SW 1271 (cell line): ENCODE measurements at places on chromosomes 3 and 15.

- no peak for DNase-seq
Observed at GRCh38 chr3:126485176-126485897, 9.6 kb upstream of the ZXDC start.

DNA sequence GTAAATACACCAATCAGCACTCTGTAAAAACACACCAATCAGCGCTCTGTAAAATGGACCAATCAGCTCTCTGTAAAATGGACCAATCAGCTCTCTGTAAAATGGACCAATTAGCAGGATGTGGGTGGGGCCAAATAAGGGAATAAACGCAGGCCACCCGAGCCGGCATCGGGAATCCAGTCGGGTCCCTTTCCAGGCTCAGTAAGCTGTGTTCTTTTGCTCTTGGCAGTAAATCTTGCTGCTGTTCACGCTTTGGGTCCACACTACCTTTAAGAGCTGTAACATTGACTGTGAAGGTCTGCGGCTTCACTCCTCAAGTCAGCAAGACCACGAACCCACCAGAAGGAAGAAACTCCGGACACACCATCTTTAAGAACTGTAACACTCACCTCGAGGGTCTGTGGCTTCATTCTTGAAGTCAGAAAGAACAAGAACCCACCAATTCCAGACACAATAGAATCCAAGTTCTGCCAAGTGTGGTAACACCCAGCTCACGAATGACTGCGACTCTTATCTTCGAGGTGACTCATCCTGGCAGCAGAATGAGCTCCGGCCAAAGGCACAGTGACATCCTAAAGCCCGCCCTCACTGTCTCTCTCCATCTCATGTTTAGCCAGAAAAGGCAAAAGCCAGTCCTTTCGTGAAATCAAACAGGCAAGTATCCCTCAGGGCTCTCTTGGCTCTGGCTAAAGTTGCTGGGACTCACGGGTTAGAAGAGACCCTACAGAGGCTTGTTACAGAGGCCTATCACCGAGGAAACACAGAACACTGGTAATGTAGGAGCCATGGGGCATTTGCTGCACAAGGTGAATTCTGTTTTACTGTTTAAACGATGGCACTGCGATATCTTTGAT is 155.2 kb downstream of the FAM43A start:
- DNase-seq: no peak

GRCh38 chr15:29411299-29411698 is 141.7 kb upstream of the NSMCE3 start:
- DNase-seq: no peak

DNA sequence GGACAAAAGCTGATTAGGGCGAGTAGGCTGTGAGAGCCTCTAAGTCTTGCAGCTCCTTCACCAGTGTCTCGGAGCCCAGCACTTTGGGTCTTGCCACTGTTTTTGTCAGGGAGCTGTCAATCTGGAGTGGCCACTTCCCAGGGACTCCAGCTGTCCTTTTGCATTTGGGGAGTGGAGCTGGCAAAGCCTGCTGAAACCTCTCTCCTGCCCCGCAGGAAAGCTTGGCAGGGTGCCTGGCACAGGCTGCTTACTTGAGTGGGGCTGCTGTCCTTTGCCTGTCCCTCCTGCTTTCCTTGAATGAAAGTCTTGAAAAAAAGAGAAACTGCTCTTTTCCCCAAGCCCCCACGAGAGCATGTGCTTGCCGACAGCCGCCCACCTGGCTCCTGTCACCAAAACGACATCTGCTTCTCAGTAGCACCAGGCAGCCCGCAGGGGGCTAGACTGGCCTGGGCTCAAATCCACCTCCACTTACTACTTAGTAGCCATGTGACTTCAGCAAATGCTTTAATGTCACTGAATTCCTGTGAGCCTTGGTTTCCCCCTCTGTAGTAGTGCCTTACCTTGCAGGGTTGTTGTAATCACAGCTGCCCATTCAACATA is 13.7 kb downstream of the USP13 start:
- no peak for DNase-seq

GRCh38 chr3:8755564-8756237 is 13.7 kb downstream of the OXTR start:
- no peak for DNase-seq

DNA sequence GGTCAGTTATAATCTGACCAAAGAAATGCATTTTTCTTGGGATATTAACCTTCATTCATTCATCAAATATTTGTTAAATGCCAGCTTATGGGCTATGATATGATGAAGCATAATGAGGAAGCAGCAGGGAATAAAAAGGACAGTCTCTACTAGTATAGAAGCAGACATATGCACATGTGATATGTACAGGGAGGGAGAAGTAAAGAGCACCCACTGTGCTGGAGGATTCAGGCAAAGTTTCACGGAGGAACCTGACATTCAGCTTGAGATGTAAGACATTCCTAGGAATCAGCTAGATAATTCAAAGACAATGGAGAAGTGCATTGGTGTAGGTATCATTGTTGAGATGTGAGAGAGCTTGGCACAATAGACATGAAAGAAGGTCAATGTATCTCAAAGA is 450.7 kb downstream of the LPP start:
- no peak for DNase-seq

DNA sequence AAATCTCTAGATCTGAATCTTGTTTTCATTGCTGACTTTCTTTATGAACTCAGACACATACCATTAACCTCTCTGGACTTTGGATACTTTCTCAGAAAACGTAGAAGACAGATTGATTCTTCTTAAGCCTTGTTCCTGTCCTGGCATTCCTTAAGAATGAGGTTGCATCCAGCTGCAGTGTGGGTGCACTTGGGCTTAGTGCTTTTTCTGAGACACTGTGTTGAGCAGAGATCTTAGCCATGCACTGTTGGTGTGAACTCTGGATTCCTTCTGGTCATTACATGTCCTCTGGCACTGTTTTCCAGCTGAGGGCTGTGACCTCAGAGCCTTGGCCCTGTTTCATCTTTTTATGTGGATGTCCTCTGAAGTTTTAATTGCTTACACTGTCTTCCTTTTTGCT is 428.3 kb downstream of the CNTN4 start:
- DNase-seq: no peak

- DNase-seq: peak; percentile 96
Observed at GRCh38 chr3:189324538-189325138, 152.9 kb downstream of the TPRG1 start.

DNA sequence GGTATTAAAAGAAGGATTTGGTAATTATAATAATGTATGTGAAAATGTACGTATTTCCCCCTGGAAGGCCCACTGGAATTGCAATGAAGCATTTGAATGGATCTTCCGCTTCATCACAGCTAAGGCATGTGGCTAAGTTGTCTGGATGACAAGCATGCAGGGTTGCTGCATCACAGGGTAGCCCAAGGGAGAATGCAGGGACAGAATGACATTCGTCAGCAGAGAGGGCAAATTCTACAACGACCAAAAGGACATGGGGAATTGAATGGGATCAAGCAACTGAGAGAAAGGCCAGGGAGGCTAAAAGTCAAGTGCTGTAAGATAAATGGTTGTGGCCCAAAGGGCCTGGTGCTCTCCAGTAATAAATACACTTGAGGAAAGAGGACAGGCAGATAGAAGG is 95.4 kb downstream of the ISL2 start:
- DNase-seq: no peak

DNA sequence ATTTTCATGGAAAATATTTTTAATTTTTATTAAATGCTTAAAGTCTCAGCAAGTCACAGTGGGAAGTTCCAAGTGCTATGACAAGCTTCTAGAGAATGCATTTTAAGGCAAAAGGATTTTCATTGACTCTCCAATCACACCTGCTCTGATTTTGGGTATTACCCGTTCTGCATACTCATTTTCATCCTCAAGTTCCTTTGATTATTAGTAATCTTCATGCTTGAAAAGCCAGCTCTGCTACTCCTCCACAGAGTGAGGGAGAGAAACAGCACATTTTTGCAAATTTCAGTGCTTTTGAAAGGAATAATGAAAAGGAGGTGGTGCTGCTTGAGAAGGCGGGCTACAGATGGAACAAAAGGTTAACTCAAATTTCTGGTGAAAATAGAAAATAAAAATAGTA is 450.7 kb downstream of the NSUN3 start:
- no peak for DNase-seq

DNA sequence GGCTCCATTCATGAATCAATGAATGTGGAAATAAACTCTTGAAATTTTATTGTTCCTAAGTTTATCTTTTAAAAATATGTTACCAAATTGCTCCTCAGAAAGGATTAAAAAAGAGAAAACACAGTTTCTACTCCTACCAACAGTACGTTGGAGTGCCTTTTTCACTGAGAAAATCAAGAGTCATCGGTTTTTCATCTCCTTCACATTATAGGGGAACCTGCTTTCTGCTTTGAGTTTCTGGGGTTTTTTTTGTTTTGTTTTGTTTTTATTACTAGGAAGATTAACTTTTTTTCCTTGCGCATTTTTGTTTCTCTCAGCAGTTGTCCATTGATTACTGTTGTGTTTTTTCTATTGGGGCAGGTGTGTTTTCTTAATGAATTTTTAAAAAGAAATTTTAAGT is 3.5 kb downstream of the ARL13B start:
- DNase-seq: no peak

GRCh38 chr3:152385761-152386160 is 117.0 kb downstream of the MBNL1 start:
- DNase-seq: no peak

GRCh38 chr3:35422836-35423601 is 216.3 kb upstream of the ARPP21 start:
- no peak for DNase-seq

DNA sequence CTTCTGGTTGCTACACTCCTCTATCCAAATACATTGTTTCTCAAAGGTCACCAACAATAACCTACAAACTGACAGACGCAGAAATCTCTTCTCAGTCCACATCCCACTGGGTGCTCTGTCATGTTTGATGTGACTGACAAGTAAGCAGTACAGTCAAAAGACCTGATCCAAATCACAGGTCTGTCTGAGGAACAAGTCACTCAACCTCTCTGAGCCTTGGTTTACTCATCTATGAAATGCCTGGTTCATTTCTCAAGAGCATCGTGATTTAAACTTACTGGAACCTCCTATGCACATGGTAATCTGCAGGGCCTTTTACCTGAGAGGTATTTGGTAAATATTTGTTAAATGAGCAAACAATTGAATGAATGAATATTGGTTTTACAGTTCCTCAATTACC is 5.5 kb downstream of the LRRC31 start:
- no peak for DNase-seq

DNA sequence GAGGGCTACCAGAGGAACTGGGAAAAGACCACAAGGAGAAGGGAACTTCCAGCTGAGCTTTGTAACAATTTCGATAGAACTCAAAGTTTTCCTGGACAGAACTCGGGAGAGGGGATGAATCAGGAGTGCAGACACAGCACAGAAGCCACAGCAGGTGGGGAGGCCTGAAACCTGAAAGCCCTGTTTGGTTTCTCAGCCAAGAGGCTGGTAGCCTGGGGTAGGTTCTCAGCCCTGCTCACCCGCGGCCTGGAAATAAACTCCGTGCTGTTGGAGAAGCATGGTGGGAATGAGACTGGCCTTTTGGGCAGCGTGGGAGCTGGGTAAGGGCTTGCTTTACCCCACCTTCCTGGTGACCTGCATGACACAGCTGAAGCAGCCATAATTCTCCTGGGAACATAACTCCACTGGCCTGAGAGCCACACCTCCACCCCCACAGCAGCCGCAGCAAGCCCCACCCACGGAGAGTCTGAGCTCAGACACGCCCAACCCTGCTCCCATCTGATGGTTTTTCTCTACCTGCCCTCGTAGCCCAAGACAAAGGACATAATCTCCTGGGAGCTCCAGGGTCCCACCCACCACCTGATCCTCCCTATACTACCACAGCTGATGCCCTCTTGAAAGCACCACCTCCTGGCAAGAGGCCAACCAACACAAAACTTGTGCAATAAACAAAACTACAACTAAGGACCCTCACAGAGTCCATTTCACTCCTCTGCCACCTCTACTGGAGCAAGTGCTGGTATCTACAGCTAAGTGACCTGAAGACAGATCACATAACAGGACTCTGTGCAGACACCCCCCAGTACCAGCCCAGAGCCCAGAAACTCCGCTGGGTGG is 52.5 kb upstream of the CHRM5 start:
- DNase-seq: no peak

GRCh38 chr15:42611532-42611931 is 36.1 kb downstream of the STARD9 start:
- no peak for DNase-seq

DNA sequence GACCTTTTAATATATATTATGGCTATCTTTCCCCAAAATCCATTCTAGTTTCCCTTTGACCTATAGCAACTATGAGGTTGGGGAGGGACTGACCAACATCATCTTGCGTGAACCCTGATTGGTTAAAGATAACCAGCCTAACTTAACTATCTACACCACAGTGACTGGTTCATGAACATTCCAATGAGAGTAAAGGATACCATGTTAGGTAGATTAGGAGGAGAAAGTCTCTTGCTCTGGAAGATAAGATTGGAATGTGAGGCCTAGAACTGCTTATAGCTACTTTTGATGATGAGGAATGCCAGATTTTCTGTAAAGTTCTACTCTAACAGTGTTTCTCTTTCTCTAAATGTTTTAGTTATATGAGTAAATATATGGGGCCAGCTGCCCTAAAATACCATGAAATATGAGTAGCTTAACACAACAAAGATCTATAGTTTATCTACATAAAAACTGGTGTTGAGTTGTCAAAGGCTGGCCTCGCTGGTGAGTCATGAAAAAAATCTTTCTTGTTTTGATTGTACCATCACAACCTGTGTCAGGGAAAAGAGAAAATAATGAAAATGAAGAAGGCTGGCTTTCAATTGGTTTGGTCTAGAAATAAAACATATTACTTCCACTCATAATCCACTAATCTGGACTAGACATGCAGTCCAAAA is 481.4 kb downstream of the NSUN3 start:
- DNase-seq: no peak

- DNase-seq: no peak
Observed at GRCh38 chr3:157981819-157982218, 124.4 kb downstream of the SHOX2 start.

- DNase-seq: no peak
Observed at GRCh38 chr3:24565053-24565452, 70.4 kb upstream of the THRB start.

DNA sequence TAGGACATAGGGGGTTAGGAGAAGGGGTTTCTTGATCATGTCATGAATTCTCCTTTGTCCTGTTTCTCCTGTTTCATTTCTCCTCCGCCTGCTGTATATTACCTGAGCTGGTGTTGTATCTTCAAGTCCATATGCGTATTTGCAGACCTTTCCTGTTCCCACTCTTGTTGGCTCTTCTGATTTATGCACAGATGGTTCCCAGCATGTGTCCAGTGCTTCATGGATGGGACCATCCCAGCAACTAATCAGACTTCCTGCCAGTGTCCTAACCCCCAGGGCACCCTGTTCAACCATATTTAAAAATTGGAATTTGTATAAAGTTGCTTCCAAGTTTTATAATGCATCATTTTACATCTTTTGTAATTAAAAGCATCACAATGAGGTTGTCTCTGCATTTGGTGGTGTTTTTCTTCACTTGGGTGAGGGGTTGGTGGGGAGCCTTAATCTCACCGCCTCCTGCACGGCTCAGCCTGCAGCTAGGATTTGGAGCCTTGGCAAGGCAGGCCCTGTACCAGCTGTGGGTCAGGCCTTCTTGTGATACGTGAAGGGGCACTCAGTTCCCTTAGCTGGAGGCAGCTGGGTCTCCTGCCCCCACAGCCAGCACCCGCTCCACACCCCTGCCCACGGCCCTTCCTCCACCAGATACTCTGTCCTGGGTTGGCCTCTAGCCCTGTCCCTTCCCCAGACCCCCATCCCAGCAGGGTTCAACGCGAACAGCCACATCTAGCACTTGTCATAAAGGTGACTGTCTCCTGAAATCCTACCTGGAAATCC is 72.0 kb upstream of the BLM start:
- no peak for DNase-seq
